CD4-positive, alpha-beta T cell treated with Interleukin-4 for 1 hour (primary cell): ENCODE measurements at places on chromosomes 2 and 18.

GRCh38 chr2:65443509-65444186 is 11.2 kb upstream of the SPRED2 start:
- no peak for DNase-seq

DNA sequence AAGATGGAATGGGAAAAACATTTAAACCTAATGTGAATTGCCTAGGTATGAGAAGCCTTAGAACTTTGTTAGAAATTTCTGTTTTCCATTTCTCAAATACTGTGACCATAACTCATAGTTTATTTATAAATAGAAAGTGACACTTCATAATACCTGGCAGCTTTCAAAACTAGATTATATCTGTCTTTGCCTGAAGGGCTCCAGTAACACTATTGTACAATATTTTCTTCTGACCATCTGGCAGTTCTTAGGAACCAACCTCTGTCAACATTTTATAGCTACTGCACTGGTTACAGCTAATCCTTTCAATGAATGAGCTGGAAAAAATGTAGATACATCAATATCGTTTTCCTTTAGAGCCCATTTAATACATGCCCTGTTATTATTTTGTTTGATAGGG is 237.4 kb downstream of the CAMKMT start:
- no peak for DNase-seq

DNA sequence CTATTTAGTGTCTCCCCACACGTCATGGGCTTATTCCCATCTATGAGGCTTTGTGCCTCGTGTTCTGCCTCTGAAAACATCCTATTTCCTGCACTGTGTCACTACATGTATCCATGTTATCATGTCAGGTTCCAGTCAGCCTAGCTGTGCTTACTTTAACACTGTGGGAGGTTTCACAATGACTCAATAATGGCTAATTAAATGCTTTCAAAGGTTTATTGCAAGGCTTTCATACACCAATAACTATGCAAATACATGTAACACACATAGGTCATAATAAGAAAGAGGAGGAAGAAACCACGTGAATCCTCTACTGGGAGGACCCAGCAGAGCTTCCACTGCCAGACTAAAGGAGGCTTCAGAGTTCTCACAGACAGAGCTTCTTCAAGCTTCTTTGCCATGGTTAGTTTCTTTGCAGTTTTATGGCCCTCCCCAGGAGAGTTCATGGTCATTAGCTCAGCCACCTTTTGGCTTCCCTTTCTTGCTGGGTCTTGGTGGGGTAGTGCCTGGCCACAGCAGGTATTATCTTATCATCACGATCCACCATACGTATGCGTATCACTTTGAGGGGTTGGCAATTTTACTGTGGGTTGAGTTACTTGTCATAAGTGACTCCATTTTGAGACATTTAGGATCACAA is 5.1 kb upstream of the COLEC12 start:
- DNase-seq: no peak

GRCh38 chr2:16122556-16122955 is 182.2 kb downstream of the MYCN start:
- DNase-seq: no peak

DNA sequence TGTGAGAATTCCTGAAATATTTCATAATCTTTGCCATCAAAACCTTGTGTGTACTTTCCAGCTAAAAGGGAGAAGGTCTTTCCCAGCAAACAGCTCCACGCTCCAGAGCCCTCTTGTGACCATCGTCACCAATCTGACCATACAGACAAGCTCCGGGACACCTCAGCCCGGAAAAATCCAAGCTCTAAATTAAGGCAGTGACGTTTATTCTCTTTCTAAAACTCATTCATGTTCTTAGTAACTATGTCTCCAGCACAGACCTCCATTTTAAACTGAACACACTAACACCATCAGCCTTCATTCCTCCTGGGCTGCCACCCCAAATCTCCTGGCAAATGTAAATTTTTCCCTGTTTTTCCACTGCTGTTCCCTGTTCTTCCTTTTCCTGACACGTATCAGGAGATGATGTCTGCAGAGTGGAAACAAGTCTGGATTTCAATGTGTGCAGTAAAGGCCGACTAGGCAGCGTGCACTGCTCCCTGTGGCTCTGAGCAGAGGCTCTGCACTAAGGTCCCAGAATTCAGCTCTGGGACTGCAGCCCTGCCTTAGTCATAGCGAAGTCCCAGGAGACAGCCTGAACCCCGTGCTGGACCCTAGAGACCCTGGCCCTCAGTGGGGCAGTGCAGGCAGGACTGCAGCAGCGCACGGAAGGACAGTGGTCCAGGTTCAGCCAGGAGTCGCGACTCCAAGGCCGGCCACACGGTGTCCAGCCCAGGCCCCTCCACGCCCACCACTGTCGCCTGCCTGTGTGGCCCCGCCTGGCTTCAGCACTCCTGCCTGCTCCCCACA is 452.5 kb upstream of the SALL3 start:
- DNase-seq: no peak

- no peak for DNase-seq
These were observed 100.3 kb downstream of the GREB1L start for GRCh38 chr18:21342372-21342771.

- no peak for DNase-seq
These were observed 461.2 kb downstream of the SUCLG1 start for GRCh38 chr2:83997889-83998288.
